ENCODE measurements at places on chromosomes 12 and 14. TPM values are rescaled to one million over a fixed set of nuclear protein-coding genes. Genes with fewer than 3 reads are reported as not detected.
A peak's percentile ranks its signal among the peaks of the same experiment; 100 is the strongest.

The TEDC1 gene
- 7.5 TPM for total RNA-seq

The MUCL1 gene
- total RNA-seq, result not detected

The LTBP2 gene
- total RNA-seq, result 81.5 TPM

The ASB2 gene
- total RNA-seq, result 7.4 TPM

The TMEM132C gene
- 0.48 TPM for total RNA-seq

The LALBA gene
- not detected for total RNA-seq

DNA sequence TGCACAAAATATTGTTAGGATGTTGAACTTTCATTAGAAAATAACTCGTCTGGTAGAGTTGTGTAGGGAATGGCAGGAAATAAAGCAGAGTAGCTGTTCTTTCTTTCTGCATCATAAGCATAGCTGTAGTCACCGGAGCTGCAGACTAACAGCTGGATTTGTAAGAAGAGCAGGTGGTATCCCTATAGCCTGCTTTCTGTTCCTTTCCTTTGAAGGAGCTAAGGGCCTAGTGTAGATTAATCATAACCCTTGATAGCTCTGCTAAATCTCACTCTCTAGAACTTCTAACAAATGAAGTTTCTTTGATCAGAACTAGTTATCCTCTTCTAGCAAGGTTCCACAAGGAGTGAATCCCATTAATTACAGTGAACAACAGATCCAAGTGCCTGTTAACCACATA, 3.5 kb downstream of the LMO3 start:
- no peak for DNase-seq

GRCh38 chr12:77082021-77082420, 16.7 kb upstream of the E2F7 start:
- DNase-seq, result no peak

DNA sequence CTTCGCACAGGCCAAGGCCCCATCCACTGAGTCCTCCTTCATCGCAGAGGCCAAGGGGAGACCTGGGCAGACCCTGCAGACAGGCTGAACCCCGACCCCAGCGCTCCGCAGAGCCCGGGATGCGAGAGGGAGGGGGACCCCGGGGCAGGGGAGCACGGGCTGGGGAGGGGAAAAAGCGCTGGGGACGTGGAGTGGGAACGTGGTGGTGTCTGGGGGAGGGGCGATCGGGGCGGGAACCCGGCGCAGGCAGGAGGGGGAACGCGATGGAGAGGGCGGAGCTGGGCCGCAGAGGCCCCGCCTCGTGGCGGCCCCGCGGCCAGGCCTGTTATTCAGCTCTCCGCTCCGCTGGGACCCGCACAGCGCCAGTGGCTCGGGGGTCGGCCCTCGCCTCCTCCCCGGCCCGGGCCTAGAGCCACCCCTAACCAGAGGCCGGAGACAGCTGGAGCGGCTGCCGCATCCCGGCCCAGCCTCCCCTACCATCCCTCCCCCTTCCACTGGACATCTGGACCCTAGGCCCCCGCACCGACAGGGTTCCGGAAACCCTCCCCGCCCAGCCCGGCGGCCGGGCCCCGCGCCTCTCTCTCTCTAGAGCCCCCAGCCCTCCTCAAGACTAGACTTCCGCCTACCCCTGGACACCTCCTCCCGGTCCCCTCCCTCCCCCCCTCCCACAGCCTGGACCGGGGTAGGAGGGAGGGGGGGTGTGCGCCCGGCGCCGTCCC, at the start of gene ARHGEF25:
Gene ARHGEF25 (plus strand): TSS at position 328 of the 719 bp plus-strand sequence. CDS start 460 bp downstream, outside the sequence.
- no peak for DNase-seq

GRCh38 chr14:83101846-83102245, 1568.2 kb upstream of the SEL1L start:
- no peak for DNase-seq

DNA sequence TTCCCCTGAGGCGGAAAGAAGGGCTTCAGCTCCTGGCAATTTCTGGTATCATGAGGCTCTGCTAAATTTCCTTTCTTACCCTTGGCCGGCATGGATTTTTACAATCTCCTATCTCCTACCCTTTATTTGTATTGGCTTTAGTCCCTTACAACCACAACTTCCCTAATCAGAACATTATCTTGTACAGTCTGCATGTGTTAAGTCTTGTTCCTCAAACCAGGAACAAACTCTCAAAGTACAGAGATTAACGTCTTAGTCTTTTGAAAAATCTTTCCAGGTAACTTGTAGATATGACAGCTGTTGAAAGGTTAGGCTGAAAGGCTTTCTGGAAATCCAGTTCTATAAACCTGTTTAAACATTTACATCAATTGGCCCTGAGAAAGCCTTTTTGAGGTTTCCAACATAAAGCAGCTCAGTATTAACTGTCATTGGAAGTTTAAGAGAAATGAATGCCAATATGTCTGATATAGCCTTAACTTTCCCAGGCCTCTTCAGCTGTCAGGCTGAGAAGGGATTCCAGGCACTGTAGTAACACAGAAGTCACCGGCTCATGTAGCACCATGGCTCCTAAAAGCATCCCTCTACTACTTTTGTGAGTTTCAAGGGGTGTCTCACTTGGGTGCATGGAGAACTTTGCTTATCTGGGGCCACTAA, 360.5 kb downstream of the FUT8 start:
- DNase-seq, result no peak

DNA sequence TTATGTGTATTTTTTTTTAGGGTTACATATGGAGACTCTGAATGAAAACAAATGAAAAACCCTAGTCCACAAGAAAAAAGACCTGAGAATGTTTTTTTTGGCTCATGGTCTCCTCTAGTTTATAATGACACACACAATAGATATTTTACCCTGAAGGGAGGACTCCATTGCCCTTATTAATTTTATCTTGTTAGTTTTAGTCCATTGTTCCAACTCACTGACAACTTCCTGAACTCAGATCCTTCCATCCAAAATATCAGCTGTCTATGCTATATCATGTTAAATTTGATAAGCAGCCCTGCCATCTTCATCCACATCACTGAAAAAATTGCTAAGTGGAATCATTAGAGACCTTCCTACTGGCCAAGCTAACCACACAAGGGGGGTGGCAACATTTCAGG, 232.1 kb downstream of the MON2 start:
- no peak for DNase-seq

- DNase-seq, result peak; percentile 12
These were observed 151.0 kb downstream of the ADGRD1 start for GRCh38 chr12:131104463-131105350.

GRCh38 chr12:39723831-39724230, 104.2 kb upstream of the ABCD2 start:
- peak; percentile 1 for DNase-seq

Measured in kidney epithelial cell (primary cell).